ENCODE measurements at places on chromosomes 16 and 17.

- DNase-seq: peak; percentile 31
Observed at GRCh38 chr17:6831661-6832263, at the start of gene TEKT1. Gene TEKT1, minus strand, starts transcription at chr17:6831729. Its CDS starts 1,353 bp downstream, at chr17:6830376.

DNA sequence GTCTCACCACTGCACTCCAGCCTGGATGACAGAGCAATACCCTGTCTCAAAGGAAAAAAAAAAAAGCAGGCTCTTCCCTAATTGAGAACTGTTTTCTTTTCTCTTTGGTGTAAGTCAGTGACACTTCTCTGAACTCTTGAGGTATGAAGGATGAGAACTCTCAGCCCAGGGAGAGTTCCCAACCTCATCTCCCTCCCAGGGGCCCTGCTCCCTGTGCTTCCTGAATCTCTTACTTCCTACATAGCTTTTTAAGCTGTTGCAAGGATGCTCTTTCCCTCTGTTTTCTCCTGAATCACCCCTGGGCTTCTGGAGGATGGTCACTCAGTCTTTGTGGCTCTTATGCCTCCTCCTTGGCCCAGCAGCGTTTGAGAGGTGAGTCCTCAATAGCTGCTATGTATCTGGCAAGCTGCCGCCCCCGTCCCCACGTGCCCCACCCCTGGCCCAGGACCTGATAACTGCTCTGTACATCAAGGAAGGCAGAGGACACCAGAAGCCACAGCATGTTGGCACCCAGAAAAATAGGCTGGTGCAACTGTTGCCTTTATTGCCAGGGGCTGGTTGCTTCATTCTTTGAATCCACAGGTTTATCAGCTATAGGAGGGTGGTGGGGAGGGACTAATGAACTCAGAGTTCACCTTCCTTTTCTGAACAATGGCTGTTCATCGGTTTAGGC lies 24.0 kb downstream of the IGF2BP1 start:
- peak; percentile 92 for DNase-seq

DNA sequence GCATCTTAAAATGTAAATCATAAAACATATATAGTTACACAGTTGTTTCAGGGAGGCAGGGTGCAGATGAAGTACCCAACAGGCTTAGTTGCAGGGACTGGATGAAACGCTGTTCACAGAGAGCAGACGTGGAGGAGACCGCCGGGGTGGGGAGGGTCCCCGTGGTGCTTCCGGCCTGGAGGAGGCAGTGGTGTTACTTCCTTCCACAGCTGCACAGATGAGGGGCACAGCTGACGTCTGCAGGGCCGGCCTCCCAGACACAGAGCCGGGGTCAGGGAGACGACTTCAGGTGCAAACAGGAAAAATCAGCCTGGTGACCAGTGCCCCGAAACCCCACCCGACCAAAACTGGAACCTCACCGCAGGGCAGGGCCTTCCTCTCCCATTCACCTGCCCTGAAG lies 17.1 kb downstream of the SPIRE2 start:
- no peak for DNase-seq

DNA sequence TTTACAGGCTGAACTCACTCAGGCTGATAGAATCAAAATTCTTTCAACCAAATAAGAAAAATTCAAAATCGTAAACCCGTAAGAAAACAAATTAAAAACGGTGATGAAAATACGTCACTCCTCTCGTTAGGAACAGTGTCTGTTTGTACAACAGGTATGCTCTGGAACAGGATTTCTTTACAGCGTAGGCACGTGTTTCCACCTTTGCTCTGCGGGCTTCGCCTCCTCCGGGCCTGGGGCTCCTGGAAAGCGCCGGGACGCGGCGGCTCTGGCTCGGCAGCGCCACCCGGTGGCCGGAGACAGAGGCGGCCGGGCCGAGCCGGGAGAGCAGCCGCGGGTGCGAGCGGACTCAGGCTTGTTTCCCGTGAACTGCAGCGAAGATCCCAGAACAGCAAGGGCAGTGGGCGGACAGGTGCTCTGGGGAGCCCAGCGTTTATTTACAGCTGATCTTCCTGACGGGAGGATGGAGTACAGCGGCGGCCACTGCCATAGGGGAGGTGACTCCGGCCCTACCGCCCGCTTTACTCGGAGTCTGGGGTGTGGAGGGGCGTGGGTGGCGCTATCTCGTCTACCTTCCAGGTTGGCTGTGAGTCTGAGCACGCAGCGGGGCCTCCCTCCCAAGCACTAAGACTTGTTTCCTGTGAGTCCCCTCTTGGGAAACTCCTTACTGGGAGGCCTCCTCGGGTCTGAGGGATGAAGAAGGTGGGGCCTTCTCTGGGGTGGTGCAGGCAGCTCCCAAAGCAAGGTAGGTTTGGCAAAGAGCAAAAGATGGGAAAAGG lies 40.5 kb upstream of the ATP2A3 start:
- DNase-seq: peak; percentile 37

DNA sequence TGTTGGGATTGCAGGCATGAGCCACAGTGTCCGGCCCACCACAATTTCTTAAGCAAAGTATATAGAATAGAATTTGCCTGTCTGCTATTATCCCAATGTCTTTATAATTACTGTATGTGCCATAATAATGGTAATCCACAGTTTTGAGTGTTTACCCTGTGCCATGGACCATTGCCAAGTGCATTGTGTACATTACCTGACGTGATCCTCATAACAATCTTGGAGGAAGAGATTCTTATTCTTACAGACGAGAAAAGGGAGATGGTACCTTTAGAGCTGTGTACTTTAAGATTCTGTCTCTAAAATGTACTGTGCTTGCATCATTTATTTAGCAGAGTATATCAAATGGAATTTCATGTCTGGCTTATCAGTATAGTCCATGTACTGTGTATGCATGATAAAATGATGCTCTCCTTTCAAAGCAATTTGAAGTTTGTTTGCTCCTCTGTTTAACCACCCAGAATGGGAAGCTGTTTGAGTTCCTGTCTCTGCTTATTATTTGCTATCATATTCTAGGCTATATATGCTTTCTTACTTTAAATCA lies 13.8 kb upstream of the CDR2 start:
- DNase-seq: no peak

- no peak for DNase-seq
Observed at GRCh38 chr17:46195217-46195855, 2.1 kb upstream of the KANSL1 start.

- DNase-seq: no peak
Observed at GRCh38 chr16:52621651-52622050, 74.7 kb upstream of the TOX3 start.

DNA sequence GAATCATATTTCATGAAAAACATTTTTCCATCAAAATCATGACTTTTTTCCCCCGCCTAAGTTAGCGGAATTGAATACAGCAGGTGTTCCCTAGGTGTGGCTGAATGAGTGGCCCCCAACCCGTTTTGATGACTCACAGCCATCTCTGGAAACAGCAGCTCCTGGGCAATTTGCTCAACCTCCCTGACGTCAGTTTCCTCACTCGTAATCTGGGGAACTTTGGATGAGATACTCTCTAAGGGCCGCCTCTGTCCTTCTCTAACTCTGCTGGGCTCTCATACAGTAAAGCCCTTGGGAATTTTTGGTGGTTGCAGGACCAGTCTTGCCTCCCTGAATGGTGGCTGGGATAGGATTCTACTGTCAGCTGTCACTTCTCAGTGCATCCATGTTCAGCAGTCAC lies 11.6 kb upstream of the NTN1 start:
- no peak for DNase-seq

- no peak for DNase-seq
Observed at GRCh38 chr16:58462499-58462996, 37.4 kb upstream of the NDRG4 start.

- no peak for DNase-seq
Observed at GRCh38 chr16:89815639-89816348, 653 bp downstream of the FANCA start.

- DNase-seq: no peak
Observed at GRCh38 chr16:27366687-27367460, 35.1 kb upstream of the IL21R start.

GRCh38 chr17:55340176-55340575 lies 75.4 kb downstream of the HLF start:
- no peak for DNase-seq

GRCh38 chr16:67902831-67903230 lies 9.8 kb downstream of the PSKH1 start:
- DNase-seq: no peak

DNA sequence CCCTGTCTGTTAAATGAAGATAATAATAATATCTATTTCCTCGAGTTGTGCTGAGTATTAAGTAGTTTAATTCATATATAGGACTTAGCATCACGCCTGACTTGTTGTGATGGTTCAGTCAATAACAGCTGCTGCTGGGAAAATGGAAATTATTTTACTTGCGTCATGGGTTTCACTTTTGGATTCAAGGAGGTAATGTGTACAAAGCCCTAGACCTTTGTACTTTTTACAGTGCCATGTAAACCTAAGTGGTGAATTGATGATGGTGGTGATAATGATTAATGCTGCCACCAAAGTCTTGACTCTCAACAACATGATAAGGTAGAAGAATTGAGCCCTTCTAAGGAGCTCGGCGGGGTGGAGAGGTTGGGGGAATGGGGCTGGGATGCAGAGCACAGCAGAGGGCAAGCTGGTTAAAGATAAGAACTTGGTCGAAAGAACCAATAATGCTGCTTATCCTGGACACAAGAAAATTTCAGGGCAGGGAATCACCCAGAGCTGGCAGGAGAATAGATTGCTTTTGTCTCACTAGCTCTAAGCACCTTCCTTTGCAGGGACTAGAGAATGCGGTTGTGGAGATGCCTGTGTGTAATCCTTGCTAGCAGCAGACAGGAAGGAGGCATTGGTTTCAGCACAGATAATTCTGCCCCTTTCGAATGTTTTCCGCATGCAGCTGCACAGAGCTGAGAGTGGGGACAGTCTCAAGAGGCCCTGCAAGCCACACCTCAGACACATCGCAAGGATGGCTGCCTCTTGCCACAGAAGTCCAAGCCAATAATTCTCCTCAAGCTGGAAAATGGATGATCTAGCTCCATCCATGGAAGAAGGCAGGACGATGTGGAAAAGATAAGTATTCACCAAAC lies 187.1 kb downstream of the TMEM114 start:
- no peak for DNase-seq

DNA sequence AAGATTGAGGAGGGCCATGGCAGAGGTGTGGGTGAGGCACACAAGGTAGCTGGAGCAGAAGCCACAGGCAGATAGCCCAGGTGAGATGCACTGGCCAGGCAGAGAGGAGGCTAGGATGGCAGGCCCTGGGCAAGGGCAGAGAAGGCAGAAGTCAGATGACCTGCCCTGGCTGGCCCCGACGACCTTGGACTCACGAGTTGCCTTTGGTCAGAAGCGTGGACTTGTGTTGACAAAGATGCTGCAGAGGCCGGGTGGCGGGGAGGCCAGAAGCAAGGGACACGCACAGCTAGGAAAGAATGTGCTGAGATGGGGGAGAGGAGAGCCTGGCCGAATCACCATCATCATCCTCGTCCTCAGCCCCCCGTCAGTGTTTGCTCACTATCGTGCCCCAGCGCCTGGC lies 123.7 kb downstream of the RBFOX3 start:
- DNase-seq: no peak

DNA sequence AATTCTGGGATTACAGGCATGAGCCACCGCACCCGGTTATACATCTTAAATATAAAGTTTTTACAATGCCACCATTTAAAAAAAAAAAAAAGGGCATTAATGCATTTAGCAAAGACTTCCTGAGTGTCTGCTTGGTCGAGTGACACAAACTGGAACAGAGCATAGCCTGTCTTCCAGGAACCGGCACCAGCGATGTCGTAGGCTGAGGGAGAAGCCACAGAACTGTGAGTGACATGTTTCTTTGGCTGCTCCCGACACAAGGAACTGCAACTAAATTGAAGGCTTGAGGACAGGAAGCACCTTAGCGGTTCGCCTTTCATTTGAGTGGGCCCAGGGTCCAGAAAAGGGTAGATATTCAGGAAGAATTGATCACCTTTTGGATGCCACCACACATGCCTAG lies 717.8 kb downstream of the MAF start:
- no peak for DNase-seq

DNA sequence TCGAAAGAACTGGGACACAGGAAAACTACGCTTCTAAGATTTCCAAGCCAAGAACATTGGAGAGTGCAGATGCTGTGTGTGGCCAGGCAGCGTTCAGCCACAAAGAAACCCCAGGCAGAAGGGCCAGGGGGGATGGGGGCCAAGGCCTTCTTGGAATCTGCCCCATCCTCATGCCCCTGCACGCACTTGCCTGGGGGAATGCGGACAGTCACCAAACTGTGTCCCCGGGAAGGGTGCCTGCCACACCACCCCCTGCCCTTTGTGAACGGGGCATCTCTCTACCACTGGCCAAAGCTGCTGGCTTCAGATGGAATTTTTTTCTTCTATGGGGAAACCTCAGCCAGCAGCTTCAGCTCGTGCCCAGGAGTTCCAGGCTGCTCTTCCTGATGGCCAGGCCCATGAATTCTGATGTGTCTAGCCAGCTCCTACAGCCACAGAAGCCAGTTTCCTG lies 32.0 kb upstream of the DNAH17 start:
- no peak for DNase-seq

- DNase-seq: peak; percentile 46
Observed at GRCh38 chr16:21628772-21629171, 23.6 kb downstream of the IGSF6 start.

DNA sequence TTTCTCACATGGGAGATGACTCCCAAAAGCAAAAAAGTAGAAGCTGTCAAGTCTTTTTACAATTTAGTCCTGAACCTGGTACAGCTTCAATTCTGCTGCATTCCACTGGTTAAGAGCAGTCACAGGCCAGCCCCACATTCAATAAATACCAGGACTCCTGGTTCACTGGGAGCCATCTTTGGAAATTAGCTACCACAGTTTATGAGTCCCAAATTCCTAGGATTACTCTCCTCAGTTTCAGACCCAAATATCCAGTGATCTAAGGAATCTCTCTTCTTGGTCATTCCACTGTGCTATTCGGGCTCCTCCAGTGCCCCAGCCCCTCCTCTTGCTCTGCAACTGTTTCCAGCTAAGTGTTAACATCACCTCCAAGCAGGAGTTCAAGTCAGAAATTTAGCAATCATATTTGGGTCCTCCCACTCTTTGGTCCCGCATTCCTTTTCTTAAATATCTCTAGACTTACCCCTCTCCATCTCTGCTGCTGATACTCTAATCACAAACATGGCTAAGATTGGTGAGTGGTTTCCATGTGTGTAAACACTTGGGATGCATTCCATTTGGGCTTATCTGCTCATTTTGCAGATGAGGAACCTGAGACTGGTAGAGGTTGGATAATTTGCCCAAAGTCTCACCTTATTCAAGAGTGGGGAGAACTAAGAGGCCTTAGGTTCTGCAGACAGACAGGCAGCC lies 9.6 kb upstream of the WIPF2 start:
- peak; percentile 85 for DNase-seq

DNA sequence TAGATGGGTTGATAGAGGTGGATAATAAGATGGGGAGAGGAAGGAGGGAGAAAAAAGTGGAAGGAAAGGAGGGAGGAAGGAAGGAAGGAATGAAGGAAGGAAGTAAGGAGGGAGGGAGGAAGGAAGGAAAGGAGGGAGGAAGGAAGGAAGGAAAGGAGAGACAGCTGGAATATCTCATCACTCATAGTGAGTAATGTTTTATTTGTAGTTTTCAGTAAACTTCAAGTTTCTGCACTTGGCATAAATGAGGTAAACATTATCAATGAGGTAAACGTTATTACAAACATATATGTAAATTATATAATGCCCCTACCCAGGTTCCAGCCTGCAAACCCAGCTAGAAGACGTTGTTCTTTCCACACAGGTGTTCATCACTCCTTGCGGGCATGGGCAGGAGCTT lies 89.8 kb upstream of the XYLT1 start:
- no peak for DNase-seq

GRCh38 chr16:23020084-23020483 lies 129.2 kb downstream of the USP31 start:
- no peak for DNase-seq
